ENCODE measurements at places on chromosomes 11 and 22. TPM values are rescaled to one million over a fixed set of nuclear protein-coding genes. Genes with fewer than 3 reads are reported as not detected.

The CEP126 gene
- 1.6 TPM for total RNA-seq

The LARGE2 gene
- not detected for total RNA-seq

The P4HA3 gene
- total RNA-seq: 0.98 TPM

The ANKK1 gene
- total RNA-seq: not detected

The PRPF19 gene
- total RNA-seq: 62.8 TPM

The MMP1 gene
- 681 TPM for total RNA-seq

The ALX4 gene
- not detected for total RNA-seq

The CRYBB3 gene
- total RNA-seq: not detected

Measured in subcutaneous preadipocyte (primary cell).